ENCODE measurements at places on chromosomes 7 and 10.

DNA sequence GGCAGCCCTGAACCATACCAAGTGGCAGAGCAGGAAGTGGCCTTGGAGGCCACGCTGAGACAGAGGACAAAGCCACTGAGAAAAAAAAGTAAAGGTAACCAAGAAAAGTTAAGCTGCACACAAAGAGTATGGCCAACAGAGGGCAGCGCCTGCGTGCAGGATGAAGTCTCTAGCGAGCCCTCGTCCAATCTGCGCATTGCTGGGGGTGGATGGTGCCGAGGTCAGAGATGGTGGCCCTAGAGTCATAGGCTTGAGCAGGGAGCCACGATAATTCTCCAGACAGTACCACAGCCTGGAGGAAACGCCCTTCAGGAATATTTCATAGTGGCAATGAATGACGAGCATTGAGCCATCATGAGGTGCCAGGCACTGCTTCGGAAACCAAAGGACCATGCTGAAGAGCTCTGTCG, 9.7 kb downstream of the ATP6V0E2 start:
- DNase-seq = no peak

DNA sequence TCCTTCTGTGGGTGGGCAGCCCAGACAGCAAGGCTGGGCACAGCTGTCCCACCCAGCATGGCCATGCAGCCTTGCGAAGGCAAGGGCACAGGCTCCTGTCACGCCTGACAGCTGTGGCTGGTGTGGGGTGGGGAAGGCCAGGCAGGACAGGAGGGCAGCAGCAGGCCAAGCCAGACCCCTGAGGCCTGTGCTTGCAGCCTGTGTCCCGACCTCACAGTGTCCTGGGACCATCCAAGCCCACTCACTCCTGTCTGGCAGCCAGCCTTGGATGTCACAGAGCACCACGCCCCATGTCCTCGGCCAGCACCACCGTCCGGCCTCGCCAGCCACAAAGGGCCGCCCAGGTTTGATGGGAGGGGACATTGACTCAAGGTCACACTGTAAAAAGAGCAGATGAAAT, 85.5 kb upstream of the LRRC4 start:
- no peak for DNase-seq

DNA sequence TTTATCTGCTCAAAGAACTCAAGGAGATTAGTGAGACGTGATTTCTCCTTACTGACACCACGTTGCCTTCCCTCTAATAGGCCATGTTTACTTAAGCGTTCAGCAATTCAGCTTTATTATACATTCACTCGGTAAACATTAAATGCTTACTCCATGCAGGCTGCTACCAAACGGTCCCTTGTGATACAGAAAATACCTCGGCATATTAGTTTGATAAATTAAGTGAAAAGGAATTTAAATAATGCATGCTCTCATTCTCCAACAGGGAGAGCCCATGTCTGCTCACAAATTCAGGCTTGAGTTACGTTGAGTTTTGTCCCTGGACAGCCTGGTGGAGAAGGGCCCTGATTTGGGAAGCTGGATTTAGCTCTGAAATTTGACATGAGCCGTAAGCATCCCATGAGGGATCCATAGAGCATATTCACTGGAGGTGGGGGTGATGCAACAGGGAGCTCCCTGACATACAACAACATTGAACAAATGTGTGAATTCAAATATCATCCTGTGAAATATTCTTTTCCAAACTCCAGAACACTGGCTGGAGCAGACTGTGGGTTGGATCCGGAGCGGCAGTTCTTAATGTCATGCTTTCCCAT, 86.3 kb downstream of the TBXAS1 start:
- DNase-seq = no peak

DNA sequence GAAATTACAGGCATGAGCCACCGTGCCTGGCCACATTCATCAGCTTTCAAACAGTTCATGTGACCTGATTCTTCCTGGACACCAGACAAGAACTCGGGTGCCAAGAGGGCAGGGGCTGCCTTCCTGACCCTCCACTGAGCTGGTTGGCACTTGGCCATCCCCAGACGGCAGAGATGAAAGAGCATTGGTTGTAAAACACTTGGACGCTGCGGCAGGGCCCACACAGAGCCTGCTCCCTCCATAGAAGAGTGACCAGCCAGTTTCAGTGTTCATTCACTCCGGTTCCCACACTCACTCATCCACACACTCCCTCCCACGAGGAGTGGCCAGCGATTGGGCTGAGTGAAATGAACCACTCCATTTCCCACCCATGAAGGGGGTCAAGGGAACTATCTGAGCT, 112.3 kb downstream of the ITGB8 start:
- DNase-seq = no peak

DNA sequence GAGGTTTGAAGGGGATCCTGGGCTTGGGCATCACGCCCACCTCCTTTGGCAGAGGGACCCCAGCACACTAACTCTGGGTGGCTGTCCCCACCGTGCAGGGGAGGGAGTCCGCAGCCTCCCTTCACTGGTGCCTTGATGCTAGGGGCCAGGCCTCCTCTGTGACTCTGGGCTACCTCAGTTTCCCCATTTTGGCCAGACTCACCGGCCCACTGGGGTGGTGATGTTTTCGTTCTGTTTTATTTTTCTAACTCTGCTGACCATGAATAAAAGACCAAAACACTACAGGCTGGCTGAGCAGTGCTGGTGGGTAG, 503 bp upstream of the TRIP6 start:
- no peak for DNase-seq

GRCh38 chr7:7639421-7639820, 1.1 kb upstream of the UMAD1 start:
- no peak for DNase-seq
